ENCODE measurements at places on chromosomes 6 and 20. TPM values are rescaled to one million over a fixed set of nuclear protein-coding genes. Genes with fewer than 3 reads are reported as not detected.

The SMOC2 gene
- total RNA-seq, result not detected

The CDH4 gene
- 6.7 TPM for total RNA-seq

The ZBTB46 gene
- 0.82 TPM for total RNA-seq

The IL17A gene
- total RNA-seq, result not detected

The DAAM2 gene
- total RNA-seq, result 0.04 TPM

The TRIM15 gene
- total RNA-seq, result not detected

The BPIFB4 gene
- total RNA-seq, result not detected

The CLVS2 gene
- total RNA-seq, result 0.25 TPM

The PI3 gene
- total RNA-seq, result 2.2 TPM

The GFRA4 gene
- not detected for total RNA-seq

The OXT gene
- not detected for total RNA-seq

The MAP3K4 gene
- 12.8 TPM for total RNA-seq

The SPATA25 gene
- 0.53 TPM for total RNA-seq

The TTBK1 gene
- total RNA-seq, result 0.02 TPM

The EEF1A2 gene
- 144 TPM for total RNA-seq

The VSX1 gene
- 0.79 TPM for total RNA-seq

The SLC17A3 gene
- 1.0 TPM for total RNA-seq

The SALL4 gene
- 1.6 TPM for total RNA-seq

All from A549 treated with Mapracorat at 1 μM for 4 hours (cell line).